ENCODE measurements at places on chromosomes 4 and X.

- no peak for DNase-seq
Measured at GRCh38 chr4:147332091-147332490, 148.8 kb upstream of the EDNRA start.

DNA sequence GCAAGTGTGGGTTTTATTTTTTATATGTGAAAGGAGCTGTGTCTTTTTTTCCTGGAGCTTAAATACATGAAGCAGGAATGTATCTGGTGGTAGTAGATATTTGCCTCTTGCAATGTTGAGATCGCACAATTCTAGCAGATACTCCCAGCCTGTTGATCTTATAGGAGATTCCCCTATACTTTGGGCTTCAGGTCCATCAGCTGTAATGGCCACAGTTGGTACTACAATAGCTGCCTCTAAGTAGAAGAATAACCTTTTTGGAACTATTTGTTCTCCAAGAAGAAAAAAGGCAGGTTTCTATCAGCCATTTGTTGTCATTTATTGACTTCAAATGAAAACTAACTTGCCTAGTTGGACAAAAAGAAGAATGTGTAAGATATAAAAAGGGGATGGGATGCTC, 37.7 kb downstream of the LIMCH1 start:
- no peak for DNase-seq

GRCh38 chr4:105588252-105588651, 35.8 kb downstream of the ARHGEF38 start:
- DNase-seq = no peak

GRCh38 chr4:119865389-119865788, 201.3 kb downstream of the MAD2L1 start:
- DNase-seq = no peak

GRCh38 chr4:38209654-38210053, 249.5 kb downstream of the PTTG2 start:
- DNase-seq = no peak
